ENCODE measurements at places on chromosomes 2 and 18. TPM values are rescaled to one million over a fixed set of nuclear protein-coding genes. Genes with fewer than 3 reads are reported as not detected.

The PDE1A gene
- polyA plus RNA-seq = 16.1 TPM

The STPG4 gene
- polyA plus RNA-seq = 0.26 TPM

The PJVK gene
- 14.6 TPM for polyA plus RNA-seq

DNA sequence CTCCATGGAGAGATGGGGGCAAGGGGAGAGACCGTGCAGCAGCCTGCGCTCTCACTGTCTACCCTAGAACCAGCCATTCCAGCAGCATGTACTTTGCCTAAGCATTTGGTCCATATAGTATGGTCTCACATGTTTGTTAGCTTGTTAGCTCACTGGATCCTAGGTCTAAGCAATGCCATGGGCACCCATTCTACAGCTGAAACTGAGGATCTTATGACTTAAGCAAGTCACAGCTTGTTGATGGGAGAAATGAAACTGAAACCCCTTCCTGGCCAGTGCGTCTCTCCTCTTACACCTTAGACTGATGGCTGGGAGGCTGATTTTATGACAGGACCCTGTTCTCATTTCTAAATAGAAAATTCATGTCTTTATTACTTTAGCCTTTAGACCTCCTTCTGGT, 90.1 kb downstream of the EPAS1 start:
- no peak for DNase-seq

The TUBB8B gene
- 0.56 TPM for polyA plus RNA-seq

DNA sequence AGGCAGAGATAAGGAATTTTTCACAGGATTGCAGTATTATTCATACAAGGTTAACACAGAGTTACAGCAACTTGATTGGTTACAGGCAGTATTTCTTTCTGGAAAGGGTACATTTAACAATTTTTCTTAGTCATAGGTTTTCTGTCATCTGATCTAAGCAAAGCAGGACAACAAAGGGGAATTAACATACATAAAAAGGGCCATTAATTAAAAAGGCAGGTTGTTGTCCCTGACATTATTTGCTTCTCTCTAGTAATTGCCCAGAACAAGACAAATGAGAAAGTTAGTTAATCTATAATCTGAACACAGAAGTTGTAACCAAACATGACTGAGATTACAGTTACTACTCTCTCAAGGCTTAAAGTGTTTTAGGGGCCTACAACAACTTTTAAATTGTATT, 291.4 kb upstream of the LRRTM4 start:
- DNase-seq = no peak

DNA sequence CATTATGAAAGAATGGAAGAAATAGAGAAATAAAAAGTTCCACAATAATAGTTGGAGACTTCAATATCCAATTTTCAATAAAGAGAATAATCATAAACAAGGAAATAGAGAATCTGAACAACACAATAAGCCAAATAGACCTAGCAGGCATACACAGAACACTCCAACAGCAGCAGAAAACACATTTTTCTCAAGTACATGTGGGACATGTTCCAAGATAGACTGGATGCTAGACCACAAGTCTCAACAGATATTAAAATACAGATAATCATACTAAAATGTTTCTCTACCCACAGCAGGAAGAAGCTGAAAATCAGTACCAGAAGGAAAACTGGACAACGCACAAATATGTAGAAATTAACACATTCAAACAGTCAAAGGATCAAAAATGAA, 113.9 kb downstream of the USP34 start:
- DNase-seq = no peak

DNA sequence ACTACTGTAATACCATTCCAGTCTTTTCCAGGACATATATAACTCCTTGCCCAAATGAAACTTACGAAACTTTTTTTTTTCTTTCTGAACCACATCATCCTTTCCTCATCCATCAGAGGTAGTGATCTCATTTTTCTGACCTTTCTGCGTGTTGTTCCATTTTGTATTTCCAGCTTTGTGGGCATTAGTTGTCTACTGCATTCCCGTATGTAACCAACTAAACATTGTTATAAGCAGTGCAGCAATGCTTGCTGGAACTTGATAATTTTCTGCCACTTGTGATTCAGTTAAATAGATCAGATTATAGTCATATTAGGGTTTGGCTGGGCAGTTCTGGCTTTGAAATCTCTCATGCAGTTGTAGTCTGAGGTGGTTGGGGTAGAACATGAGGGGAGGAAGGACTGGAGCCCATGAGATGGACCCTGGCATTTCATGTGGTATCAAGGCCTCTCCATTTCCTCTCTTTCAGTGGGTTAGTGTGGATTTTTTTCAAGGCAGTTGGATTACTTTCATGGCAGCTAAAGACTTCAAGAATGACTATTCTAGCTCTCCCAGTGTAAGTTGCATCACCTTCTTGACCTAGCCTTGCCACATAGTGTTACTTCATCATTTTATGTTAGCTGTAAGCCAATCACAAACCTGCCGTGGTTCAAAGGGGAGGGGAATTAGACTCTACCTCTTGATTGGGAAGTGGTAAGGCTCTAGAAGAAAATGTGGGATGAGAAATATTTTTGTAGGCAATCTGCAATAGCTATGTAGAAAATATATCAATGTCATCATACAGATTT, 80.5 kb downstream of the EHBP1 start:
- no peak for DNase-seq

The CHMP3 gene
- 135 TPM for polyA plus RNA-seq

The STON1 gene
- 10.4 TPM for polyA plus RNA-seq

DNA sequence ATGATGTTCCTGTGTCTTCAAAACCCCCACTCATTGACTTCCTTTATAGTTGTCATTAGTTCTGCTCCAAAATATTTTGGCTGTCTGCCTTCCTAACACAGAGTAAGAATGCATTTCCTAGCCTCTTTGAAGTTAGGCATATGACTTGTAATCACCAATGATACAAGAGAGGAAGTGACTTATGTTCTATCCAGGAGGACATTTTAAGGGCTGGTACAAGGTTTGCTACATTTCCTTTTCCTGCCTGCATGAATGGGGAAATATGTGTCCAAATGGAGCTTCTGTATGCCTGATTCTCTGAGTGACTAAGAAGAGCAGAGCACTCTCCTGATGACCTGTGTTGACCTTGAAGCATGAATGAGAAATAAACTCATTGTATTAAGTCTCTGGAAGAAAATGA, 115.1 kb downstream of the PLCL1 start:
- no peak for DNase-seq

- DNase-seq = no peak
These were observed 82.2 kb upstream of the LTBP1 start for GRCh38 chr2:32864334-32865111.

GRCh38 chr18:79387214-79387613, 8.5 kb upstream of the NFATC1 start:
- DNase-seq = no peak

- DNase-seq = no peak
These were observed 38.1 kb downstream of the FN1 start for GRCh38 chr2:215397632-215398341.

DNA sequence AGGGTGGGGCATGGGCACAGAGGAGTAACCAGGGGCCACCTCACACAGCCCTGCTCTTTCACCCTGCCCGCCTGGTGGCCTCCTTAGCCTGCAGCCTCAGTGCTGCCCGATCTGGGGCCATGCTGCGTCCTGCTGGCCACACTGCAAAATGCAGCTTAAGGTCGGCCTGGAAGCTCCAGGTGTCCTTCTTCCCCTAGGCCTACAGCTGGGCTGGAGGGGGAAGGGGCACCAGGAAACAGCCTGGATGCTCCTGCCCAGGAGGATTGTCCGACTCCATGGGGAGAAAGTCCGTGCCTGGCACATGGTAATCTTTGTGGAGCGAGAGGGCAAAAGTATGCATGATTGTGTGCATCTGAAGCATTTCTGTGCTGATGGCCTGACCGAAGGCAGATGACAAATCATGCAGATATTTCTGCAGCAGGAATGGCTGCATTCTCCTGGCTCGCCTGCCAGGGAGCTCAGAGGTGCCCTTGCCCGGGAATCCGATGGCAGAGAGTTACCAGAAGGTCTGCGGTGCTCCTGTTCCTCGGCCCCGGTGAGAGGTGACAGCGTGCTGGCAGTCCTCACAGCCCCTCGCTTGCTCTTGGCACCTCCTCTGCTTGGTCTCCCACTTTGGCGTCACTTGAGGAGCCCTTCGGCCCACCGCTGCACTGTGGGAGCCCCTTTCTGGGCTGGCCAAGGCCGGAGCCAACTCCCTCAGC, 12.8 kb upstream of the ALPP start:
- DNase-seq = no peak

GRCh38 chr2:218839430-218839829, 7.8 kb upstream of the PRKAG3 start:
- DNase-seq = no peak

The CCDC85A gene
- 1.7 TPM for polyA plus RNA-seq

Data from right lung (tissue), 10 donors.